Ureter (tissue), 1 donor: ENCODE measurements at places on chromosomes 11 and 22.

GRCh38 chr11:91312541-91312940 is 912.1 kb upstream of the FAT3 start:
- no peak for DNase-seq

DNA sequence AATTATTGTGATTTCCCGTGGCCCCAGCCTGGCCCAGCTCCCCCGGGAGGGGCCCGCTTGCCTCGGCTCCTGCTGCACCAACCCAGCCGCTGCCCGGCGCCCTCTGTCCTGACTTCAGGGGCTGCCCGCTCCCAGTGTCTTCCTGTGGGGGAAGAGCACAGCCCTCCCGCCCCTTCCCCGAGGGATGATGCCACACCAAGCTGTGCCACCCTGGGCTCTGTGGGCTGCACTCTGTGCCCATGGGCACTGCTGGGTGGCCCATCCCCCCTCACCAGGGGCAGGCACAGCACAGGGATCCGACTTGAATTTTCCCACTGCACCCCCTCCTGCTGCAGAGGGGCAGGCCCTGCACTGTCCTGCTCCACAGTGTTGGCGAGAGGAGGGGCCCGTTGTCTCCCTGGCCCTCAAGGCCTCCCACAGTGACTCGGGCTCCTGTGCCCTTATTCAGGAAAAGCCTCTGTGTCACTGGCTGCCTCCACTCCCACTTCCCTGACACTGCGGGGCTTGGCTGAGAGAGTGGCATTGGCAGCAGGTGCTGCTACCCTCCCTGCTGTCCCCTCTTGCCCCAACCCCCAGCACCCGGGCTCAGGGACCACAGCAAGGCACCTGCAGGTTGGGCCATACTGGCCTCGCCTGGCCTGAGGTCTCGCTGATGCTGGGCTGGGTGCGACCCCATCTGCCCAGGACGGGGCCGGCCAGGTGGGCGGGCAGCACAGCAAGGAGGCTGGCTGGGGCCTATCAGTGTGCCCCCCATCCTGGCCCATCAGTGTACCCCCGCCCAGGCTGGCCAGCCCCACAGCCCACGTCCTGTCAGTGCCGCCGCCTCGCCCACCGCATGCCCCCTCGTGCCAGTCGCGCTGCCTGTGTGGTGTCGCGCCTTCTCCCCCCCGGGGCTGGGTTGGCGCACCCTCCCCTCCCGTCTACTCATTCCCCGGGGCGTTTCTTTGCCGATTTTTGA is 3.3 kb upstream of the ANKRD13D start:
- no peak for DNase-seq

- no peak for DNase-seq
Measured at GRCh38 chr11:69438286-69438920, 43.1 kb upstream of the LINC01488 start.

- no peak for DNase-seq
Measured at GRCh38 chr11:30521297-30522071, 64.7 kb downstream of the MPPED2 start.

GRCh38 chr11:20639688-20640087 is 29.7 kb upstream of the NELL1 start:
- DNase-seq: no peak

DNA sequence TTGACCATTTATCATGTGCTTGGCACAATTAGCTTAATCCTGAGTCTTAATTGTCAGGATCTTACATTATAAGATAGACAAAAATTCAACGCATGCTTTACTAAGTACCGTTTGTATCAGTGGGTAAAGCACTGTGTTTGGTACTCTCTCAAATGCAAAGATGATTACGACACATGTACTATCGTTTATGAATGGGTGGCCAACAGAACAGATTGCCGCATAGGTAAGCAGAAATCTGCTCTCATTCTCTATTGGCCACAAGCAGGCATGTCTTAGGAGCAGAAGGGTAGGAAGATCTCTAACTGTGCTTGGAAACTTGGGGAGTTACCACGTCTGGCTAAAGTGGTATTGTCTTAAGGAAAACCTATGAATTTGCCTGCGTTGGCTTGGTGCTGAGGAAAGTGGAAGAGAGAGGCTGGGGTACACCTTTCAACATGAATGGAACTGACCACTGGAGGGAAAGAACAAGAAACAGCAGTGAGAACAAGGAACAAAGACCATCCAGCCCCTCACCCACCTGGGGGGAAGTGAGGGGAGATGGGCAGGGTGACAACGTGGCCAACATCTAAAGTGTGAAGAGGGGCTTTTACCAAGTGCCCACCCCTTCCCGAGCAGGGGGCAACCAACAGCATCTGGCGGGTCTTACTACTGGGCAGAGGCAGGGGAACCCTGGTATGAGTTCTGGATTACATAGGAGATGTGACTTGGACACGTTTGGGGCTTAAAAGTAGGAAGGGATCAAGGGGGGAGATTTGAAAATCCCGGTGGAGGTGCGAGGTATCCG is 1.0 kb upstream of the TUBA8 start:
- no peak for DNase-seq

DNA sequence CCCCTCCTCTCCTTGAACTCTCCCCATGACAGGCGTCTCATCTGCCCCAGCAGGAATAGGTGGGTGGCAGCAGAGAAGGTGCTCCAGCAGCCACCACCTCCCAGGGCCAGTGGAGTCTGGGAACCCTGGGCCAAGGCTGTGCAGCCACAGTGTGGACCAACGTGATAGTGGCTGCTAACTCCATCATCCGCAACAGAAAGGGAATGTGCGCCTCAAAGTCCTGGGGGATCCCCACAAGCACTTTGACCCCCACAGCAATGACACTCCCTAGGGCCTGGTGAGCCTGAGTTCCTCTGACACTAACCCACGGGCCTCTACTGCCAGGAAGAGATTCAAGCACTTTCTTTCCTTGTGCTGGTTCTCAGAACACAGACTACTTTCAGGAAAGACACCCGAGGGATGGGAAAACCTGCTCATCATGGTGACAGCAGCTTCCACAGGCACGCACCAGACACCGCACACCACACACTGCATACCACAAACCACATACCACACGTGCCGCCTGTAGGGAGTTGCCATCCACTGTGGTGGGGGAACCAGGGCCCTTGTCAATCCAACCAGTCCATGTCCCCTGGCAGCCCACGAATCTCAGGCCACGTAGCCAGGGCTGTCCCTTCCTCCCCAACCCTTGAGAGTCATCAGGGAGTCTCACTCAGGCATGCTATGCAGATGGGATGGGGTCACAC is 3.4 kb upstream of the SLC25A1 start:
- no peak for DNase-seq

GRCh38 chr22:49967706-49968208 is 7.2 kb downstream of the PIM3 start:
- peak; percentile 58 for DNase-seq

DNA sequence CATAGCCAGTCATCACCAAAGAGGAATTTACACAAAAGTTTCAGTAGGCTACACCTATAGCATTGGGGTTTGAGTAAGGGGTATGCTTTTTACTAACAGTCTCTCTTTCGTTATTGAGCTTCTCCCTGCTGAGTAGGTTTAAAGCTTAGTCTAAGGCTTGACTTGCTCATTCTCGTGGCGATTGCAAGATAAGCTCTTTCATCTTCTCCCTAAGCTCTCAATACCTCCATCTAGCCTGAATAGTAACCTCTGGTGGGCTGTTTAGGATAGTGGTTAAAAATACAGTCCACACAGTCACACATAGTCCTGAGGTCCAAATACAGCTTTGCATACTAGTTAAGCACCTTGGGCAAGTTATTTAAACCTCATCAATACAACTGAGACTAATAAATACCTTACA is 65.6 kb downstream of the IMMP1L start:
- DNase-seq: no peak

GRCh38 chr22:49068861-49069500 is 758.7 kb downstream of the BRD1 start:
- DNase-seq: no peak

DNA sequence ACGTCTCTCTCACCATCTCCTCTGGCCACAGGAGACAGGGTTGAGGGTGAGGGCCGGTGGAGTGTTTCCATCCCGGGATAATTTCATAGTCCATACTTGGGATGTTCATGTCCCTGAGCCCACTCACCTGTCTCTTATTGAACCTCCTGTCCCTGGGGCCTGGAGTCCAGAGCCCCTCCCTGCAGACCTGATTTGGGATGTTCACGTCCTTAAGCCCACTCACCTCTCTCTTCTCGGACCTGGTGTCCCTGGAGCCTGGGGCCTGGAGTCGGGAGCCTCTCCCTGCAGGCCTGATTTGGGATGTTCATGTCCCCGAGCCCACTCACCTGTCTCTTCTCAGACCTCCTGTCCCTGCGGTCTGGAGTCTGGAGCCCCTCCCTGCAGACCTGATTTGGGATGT is 868.2 kb downstream of the BRD1 start:
- peak; percentile 28 for DNase-seq

GRCh38 chr22:22057617-22058378 is 75.2 kb upstream of the TOP3B start:
- DNase-seq: no peak

DNA sequence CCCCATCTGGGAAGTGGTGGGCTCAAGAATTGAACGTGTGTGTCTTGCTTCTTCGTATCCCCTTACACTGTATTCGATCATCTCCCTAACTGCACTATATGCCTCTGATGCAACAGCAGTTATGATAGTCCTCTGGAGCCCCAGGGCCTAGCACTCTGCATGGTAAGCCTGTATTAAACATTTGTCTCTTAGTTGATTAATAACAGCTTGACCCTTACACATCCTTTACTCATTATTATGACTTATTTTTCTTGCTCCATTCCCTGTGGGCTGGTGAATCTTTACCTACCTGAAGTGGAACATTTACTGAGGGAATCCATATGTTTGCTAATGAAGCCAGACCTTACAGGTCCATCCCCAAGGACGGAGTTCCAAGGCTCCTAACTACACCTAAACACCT is 5.6 kb downstream of the STX3 start:
- no peak for DNase-seq

DNA sequence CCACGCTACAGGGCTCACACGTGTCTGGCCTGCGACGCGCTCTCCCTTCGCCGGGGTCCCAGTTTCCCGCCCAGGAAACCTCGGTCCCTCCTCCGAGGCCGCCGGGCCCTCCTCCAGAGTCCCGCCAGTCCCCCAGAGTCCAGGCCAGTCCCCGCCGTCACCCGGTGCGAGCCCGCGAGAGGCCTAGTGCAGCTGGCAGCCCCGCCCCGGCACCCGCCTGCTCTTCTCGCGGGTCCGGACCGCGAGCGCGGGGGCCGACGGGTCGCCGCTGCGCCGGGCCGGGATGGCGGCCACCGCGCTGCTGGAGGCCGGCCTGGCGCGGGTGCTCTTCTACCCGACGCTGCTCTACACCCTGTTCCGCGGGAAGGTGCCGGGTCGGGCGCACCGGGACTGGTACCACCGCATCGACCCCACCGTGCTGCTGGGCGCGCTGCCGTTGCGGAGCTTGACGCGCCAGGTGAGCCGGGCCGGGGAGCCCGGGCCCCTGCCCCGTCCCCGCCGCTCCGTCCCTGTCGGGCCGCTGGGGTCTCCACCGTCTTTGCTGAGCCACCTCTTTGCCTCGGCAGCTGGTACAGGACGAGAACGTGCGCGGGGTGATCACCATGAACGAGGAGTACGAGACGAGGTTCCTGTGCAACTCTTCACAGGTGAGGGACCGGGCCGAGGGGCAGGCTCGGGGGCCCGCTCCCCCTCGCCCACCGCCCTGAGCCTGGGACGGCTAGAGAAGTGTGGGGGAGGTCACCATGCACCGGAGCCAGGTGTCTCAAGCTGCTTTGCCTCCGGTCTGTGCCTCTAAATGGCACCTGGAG is at the start of gene PTPMT1:
PTPMT1 (plus strand) TSS at position 260 of the 809 bp plus-strand sequence; CDS start at position 284, 24 bp downstream.
- peak; percentile 75 for DNase-seq

- no peak for DNase-seq
Measured at GRCh38 chr22:39727541-39727940, 157.0 kb downstream of the CACNA1I start.

DNA sequence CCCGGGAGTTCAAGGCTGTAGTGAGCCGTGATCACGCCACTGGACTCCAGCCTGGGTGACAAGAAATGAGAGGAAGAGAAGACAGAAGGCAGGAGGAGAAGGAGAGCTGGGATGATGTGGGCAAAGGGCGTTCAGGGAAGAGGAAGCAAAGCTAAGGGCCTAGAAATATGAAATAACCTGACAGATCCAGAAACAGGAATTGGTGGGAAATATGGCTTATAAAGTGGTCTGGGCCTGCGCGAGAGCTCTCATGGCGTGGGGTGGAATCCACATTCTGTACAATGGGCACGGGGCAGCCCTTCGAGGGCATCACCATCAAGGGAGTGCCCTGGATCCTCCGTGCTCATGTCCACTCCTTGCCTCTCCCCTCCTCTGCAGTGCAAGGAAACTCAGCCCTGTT is 46.8 kb upstream of the RASSF10 start:
- no peak for DNase-seq

DNA sequence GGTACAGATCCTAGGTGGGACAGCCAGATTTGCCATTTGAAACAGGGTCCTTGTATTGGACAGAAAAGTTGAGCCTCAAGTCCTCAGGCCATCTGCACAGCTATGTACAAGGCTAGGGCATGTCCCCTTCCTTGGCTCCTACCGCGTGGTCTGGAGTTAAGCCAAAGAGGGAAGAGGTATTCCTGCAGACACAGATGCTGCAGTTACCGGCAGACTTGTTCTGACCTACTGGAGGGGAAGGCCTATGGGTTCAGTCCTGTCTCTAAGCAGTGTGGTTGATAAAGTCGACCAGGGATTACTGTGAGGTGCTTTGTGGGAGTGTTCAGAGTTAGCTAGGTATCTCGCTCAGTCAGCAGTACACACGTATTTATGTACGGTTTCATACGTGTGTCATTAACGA is 180.6 kb downstream of the ADAMTS15 start:
- peak; percentile 68 for DNase-seq

DNA sequence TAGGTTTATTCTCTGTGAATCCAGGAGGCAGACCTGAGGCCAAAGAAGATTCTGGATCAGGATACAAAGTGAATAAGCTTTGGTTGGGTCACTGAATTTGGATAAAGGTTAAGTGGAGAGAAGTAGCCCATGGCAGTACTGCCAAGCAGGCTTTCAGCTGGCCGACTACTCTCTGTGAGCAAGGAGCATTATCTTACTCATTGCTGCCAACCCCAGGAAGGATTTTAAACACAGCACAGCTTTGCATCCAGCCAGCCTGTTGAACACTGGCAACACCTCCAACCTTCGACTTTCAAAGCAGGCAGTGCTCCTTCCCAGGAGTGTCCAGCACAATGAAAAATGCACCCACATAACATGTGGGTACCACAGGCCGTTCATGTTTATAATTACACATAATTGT is 363.7 kb upstream of the SYN3 start:
- no peak for DNase-seq

DNA sequence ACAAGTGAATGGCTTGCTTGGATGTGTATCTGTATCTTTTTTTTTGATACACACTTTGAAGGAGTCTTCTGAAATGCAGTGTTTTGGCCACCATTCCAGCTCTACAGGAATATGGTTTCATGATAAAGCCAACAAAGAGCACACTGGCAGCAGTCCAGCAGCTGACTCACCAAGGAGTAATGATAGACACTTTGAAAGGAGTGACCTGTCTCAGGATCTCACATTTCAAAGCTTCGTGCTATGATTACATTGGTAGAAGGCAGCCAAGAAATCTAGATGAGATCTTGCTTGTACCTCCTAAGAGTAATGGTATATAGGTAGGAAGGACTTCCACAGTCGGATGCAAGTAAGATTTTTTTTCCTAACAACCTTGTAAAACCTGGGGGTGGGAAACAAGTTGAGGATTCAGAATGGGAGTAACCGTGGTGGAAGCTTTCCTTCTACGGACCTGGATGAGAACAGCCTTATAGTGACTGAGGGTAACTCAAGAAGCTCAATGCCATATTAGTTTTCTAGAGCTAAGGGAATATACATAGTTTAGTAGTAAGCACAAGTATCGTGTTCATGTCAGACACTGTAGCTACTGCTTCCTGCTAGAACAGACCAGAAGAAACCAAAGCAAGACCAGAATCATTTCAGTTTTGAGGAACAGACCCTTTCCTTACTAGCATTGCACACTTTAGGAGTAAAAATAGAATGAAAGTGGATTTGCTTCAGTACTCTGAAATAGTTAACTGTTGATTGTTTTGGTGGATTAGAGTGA is 25.0 kb downstream of the MTMR3 start:
- peak; percentile 83 for DNase-seq
